ENCODE measurements at places on chromosomes 5 and 9. TPM values are rescaled to one million over a fixed set of nuclear protein-coding genes. Genes with fewer than 3 reads are reported as not detected.

- DNase-seq = no peak
Observed at GRCh38 chr9:18350995-18351595, 122.9 kb upstream of the ADAMTSL1 start.

GRCh38 chr5:53359916-53360517 is 120.4 kb upstream of the FST start:
- no peak for DNase-seq

Gene SLC6A7
- total RNA-seq = not detected

- DNase-seq = no peak
Observed at GRCh38 chr9:115517335-115518075, 399.5 kb upstream of the TNC start.

DNA sequence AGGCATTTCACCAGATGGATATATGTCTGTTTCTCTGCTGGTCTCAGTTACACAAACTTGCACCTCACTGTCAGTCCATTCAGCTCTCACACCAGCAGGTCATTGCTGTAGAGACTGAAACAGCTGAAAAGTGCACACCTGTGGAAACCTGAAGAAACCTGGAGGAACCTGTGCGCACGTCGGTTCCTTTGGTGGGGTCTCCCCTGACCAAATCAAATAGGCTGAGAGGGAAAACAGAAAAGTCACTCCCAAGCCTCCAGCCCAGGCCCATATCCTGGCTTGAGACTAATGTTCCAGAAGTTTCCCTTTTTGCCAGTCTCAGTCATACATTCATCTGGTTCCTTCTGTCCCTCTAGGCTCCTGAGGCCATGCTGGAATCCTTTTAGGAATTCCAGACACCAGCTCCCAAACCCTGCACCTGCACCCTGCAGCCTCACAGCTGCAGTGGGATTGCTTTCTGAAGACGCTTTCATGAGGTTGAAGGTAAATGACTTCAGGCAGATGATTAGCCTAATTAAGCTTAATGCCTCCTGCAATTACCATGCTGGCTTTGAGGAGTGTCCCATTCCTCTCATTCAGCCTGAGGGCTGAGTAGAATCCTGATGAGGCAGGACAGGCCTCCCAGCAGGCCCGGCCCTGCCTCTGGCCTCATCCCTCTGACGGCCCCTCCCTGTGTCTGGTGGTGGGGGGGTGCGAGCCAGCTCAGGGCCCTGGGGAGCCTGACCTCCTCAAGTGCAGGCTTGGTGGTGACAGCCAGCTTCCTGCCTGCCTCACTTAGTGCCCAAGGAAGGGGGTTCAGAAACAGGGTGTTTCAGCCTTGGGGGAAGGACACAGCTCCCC is 24.3 kb upstream of the CXCL14 start:
- DNase-seq = no peak

Gene FAM153A
- total RNA-seq = not detected

Gene ARL14EPL
- total RNA-seq = not detected

DNA sequence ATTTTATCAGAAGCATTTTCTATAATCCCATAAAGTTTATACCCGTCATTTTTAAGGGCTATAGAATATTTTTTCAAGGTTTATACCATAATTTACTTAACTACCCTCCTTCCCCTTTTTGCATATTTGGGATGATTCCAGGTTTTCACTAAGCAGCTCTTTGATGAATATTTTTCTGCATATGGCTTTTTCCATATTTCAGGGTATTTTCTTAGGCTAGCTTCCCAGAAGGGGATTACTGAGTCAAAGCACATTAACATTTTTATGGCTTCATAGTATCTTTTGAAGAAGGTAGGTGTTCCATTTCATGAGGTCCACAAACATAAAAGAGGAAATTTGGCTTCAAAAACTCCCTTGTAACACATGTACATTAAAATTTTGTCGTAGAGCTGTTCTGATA is 14.6 kb upstream of the COL15A1 start:
- no peak for DNase-seq
